Activated CD8-positive, alpha-beta T cell treated with anti-CD3 and anti-CD28 coated beads, Interleukin-2, amount 10 ng/mL, durations not matched to agents 7 days and 5 days (primary cell): ENCODE measurements at places on chromosomes 6 and 20. TPM values are rescaled to one million over a fixed set of nuclear protein-coding genes. Genes with fewer than 3 reads are reported as not detected.
A peak's percentile ranks its signal among the peaks of the same experiment; 100 is the strongest.

DNA sequence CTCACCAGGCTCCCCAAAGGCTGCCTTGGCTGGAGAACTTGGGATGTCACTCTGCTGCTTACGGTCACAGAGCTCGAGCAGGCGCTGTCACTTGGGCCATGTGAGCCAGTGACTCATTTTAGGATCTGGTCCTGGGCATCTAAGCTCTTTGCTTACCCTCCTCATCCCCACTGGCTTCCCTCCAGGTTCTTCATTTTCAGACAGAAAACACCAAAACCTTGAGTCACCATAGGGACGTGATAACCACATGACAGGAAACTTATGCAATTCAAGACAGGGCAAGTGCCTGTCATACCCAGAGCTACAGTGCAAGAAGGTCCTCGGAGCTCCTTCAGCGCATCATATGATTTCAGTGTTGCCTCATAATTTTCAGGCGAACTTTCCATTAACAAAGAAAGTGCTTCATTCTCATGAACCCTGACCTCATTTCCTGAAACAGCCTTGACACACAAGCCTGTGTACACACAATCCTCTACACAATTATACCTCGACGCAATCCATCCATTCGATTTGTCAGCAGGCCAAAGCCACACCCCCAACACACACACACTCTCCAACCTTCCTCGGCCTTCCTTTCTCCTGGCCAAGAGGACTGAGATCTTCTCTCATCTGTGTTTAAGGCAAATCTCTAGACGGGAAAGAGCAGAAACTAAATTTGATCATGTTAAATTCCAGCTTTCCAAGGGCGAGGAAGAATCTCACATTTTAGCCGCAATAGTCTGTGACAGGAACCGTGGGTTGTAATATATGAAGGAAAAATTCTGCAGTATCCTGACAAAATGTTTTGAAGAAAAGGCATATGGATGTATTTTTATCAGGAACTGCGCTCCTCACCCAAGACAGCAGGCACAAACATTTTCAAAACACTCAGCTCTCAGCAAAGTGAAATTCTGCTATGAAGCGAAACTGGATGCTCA lies 25.3 kb downstream of the TBC1D7 start:
- peaks cover 49% of the 10 kb centered on the region for H3K36me3 ChIP-seq
- no peaks in the 10 kb centered on the region for H3K27me3 ChIP-seq
- H3K27ac ChIP-seq, result peak overlapping the region; percentile 68
- peaks cover 23% of the 10 kb centered on the region for H3K4me1 ChIP-seq

DNA sequence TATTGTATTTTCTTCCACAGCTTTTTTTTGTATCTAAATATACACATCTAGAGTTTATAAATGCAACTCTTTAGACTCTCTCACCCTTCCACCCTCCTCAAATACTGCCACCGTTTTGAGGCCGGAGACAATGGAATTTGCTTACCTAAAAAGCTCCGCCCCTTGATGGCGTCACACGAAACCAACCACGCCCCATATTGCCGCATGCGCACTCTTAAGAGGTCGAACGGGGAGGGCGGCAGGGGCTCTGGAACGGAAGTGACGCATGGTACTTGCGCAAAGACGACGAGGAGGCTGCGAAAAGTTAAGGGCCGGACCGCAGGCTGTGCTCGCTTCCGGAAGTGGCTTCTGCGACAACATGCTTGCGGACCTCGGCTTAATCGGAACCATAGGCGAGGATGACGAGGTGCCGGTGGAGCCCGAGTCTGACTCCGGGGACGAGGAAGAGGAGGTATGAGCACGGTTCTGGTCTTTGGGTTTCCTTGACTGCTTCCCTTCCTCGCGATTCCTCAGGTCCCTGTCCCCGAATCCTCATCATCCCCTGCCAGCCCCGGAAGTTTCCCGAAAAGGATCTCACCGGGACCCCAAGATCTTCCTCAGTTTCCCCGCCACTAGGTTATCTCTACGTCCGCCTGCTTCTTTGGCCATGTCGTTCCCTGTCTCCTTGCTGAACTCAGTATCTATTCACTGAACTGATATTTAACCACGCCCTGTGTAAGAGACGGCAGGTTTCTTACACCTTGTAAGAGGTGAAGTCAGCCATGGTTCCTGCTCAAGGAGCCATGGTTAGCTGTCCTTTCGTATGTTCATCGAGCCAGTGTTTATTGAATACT lies at the start of gene DDX27:
DDX27 (plus strand) TSS at position 326 of the 833 bp plus-strand sequence; CDS start at position 359, 33 bp downstream.
- no peaks in the 10 kb centered on the region for H3K27me3 ChIP-seq
- peak within 1 kb of the TSS; percentile 96 for H3K27ac ChIP-seq
- H3K36me3 ChIP-seq, result peaks cover 25% of the 10 kb centered on the region
- DNase-seq, result peak; percentile 98

DNA sequence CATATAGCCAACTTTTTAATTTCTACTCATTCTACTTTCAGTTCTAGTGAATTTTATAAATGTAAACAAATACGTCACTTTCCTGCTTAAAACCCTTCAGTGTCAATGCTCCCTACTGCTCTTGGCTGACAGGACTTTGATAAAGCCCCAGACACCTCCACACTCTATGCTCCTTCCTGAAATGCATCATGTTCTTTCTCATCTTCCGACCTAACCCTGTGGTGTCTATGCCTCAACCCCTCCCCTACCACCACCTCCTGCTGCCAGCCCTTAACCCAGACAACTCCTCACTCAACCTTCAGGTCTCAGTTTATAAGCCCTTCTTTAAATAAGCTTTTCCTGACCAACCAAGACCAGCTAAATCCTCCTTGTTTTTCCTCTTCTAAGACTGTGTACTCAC lies 19.1 kb downstream of the TLDC2 start:
- no peak overlapping the region for H3K27ac ChIP-seq
- H3K4me3 ChIP-seq, result no peak overlapping the region
- DNase-seq, result no peak
- peaks cover 7% of the 10 kb centered on the region for H3K4me1 ChIP-seq

GRCh38 chr6:132907914-132908313 lies 93.5 kb downstream of the RPS12 start:
- DNase-seq, result no peak
- no peaks in the 10 kb centered on the region for H3K4me1 ChIP-seq
- no peaks in the 10 kb centered on the region for H3K36me3 ChIP-seq
- no peak overlapping the region for H3K4me3 ChIP-seq
- no peak overlapping the region for H3K27ac ChIP-seq
- H3K27me3 ChIP-seq, result peaks cover 2% of the 10 kb centered on the region

GRCh38 chr6:151451417-151451949 lies 443 bp downstream of the RMND1 start:
- H3K4me3 ChIP-seq, result peak overlapping the region; percentile 99
- peak overlapping the region; percentile 94 for H3K27ac ChIP-seq
- peaks cover 12% of the 10 kb centered on the region for H3K36me3 ChIP-seq
- peaks cover 26% of the 10 kb centered on the region for H3K4me1 ChIP-seq
- no peak for DNase-seq

- H3K27ac ChIP-seq, result no peak overlapping the region
- H3K36me3 ChIP-seq, result peaks cover 4% of the 10 kb centered on the region
- no peak for DNase-seq
- H3K4me1 ChIP-seq, result peaks cover 3% of the 10 kb centered on the region
- H3K27me3 ChIP-seq, result no peaks in the 10 kb centered on the region
Observed at GRCh38 chr6:158413814-158414565, 101.7 kb downstream of the TULP4 start.

GRCh38 chr20:46365487-46366220 lies 40.8 kb downstream of the ELMO2 start:
- no peaks in the 10 kb centered on the region for H3K27me3 ChIP-seq
- H3K36me3 ChIP-seq, result peaks cover 72% of the 10 kb centered on the region
- DNase-seq, result peak; percentile 30
- peak overlapping the region; percentile 78 for H3K27ac ChIP-seq

DNA sequence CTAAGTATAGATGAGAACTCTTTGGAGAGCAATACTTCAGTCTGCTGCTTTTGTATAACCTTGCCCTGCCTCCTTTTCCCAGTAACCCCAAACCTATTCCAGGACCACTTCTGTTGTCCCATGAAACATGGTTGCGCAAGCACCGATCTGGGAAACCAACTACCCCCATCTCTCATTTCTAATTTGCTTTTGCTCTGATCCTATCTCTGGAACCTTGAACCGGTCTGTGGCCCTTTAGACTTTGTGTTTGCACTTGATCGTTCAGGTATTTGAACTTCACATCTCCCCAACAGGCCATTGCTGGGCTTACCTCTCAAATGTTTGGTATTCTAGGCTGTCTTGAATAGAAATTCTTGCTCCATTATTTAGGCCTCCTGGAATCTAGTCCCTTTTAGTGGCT lies 25.0 kb downstream of the L3MBTL3 start:
- no peak overlapping the region for H3K27ac ChIP-seq
- H3K4me3 ChIP-seq, result no peak overlapping the region
- H3K27me3 ChIP-seq, result no peaks in the 10 kb centered on the region
- peaks cover 47% of the 10 kb centered on the region for H3K36me3 ChIP-seq

- peaks cover 36% of the 10 kb centered on the region for H3K36me3 ChIP-seq
- H3K27me3 ChIP-seq, result peaks cover 5% of the 10 kb centered on the region
- H3K4me3 ChIP-seq, result peak within 1 kb of the TSS; percentile 94
- peak within 1 kb of the TSS; percentile 97 for H3K27ac ChIP-seq
- peaks cover 55% of the 10 kb centered on the region for H3K4me1 ChIP-seq
Observed at GRCh38 chr6:33788694-33789549, at the start of gene LEMD2. LEMD2 (minus strand) TSS chr6:33789130; CDS start chr6:33789116, 14 bp downstream.

GRCh38 chr6:106102034-106102433 lies 15.9 kb downstream of the PRDM1 start:
- H3K27me3 ChIP-seq, result no peaks in the 10 kb centered on the region
- peak overlapping the region; percentile 65 for H3K27ac ChIP-seq
- no peak for DNase-seq
- peaks cover 84% of the 10 kb centered on the region for H3K36me3 ChIP-seq

- H3K36me3 ChIP-seq, result no peaks in the 10 kb centered on the region
- H3K27me3 ChIP-seq, result peaks cover 11% of the 10 kb centered on the region
- no peak overlapping the region for H3K27ac ChIP-seq
- no peak overlapping the region for H3K4me3 ChIP-seq
Observed at GRCh38 chr6:170114187-170114945, 176.5 kb downstream of the DLL1 start.

DNA sequence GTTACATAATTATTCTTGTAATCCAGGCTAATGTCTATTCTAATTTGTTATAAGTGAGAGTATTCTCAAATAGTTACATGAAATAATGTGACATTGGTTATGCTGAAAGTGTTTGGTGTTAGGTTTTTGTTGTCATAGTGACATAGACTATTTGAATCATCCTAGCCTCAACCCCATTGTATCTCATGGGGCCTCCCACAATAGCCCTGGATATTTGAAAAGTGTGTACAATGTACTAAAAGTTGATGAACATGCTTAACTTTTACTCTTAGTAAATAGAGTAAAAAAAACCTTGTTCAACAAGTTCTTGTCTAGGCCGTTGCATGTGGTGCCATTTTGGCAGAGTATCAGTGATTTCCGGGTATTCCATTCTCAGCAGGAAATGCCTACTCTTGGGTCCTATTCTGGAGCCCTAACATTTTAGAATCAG lies 83.0 kb downstream of the RTN4IP1 start:
- no peak for DNase-seq
- no peak overlapping the region for H3K4me3 ChIP-seq
- H3K4me1 ChIP-seq, result peaks cover 7% of the 10 kb centered on the region
- H3K27me3 ChIP-seq, result no peaks in the 10 kb centered on the region

DNA sequence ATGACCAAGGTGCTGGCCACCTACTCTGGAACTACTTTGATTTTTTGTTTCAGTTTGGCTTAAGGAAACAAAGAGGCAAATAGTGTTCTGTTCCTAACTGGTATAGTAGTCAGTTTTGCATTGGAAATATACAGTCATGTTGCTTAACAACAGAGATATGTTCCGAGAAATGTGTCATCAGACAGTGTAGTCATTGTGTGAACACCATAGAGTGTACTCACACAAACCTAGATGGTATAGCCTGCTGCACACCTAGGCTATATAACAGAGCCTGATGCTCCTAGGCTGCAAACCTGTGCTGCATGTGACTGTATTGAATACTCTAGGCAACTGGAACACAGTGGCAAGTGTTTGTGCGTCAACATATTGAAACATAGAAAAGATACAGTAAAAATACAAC lies 80.4 kb downstream of the ARID1B start:
- peaks cover 2% of the 10 kb centered on the region for H3K36me3 ChIP-seq
- no peak for DNase-seq
- H3K4me3 ChIP-seq, result no peak overlapping the region
- peaks cover 27% of the 10 kb centered on the region for H3K4me1 ChIP-seq
- H3K27ac ChIP-seq, result no peak overlapping the region

DNA sequence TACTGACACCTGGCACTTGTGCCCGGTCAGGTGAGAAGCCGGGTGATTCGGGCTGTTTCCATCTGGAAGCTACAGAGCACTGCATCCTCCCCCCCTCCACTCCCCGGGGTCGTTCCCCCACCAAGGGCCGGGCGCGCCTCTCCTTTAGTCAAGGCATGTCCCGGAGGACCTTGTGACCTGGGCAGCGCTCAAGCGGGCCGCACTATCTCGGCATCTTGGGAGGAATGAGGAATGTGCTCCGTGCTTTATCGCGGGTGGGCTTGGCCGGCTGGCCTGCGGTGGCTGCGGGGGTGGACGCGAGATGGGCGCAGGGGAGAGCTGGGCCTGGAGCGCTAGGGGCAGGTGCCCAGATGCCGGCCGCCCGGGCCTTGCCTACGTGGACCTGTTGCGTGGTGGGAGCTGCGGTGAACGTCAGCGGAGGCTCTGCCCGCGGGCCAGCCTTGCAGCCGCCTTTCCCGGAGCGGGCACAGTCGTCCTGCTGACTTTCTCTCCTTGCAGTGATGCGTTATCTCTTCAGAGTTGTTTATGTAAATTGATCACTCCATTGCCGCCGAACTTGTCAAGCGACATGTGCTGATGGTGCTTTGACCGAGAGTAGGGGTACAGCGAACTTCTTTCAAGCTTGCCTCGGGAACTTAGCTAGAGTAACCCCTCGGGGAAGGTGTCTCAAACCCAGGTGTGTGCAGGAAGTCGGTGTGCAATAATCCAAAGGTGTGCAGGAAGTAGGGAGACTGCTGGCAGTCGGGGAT lies 1.1 kb downstream of the LRRC1 start:
- H3K4me3 ChIP-seq, result peak overlapping the region; percentile 98
- DNase-seq, result no peak
- peaks cover 27% of the 10 kb centered on the region for H3K4me1 ChIP-seq
- peaks cover 44% of the 10 kb centered on the region for H3K27me3 ChIP-seq

The KIF25 gene
- not detected for total RNA-seq

DNA sequence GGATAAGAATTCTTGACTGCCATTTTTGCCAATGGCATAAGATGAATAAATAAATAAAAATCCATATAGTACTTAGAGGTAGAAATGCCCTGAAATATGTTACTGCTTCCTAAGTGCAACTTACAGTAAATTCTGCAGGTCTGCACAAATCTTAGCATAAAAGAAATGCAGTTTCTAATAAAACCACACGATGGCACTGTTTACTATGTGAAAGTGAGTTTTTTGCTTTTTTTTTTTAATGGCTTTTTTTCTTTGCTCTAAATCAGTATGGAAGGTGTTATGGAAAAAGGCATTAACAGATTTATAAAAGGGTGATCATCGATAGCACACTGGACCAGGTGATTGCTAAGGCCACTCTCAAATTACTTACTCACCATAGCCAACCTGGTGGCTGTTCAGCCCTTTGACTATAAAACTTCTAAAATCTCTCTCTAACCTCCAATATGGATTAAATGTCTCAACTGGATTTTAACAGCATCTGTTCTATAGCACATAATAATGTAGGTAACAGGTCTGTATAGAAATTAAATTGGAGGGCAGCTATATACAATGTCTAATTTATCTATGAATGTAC lies 45.8 kb downstream of the AHI1 start:
- peaks cover 3% of the 10 kb centered on the region for H3K36me3 ChIP-seq
- no peaks in the 10 kb centered on the region for H3K27me3 ChIP-seq
- H3K27ac ChIP-seq, result no peak overlapping the region
- H3K4me1 ChIP-seq, result no peaks in the 10 kb centered on the region
- no peak for DNase-seq
- no peak overlapping the region for H3K4me3 ChIP-seq

The PI16 gene
- total RNA-seq, result 0.63 TPM
